ENCODE measurements at places on chromosomes 3 and 15.

DNA sequence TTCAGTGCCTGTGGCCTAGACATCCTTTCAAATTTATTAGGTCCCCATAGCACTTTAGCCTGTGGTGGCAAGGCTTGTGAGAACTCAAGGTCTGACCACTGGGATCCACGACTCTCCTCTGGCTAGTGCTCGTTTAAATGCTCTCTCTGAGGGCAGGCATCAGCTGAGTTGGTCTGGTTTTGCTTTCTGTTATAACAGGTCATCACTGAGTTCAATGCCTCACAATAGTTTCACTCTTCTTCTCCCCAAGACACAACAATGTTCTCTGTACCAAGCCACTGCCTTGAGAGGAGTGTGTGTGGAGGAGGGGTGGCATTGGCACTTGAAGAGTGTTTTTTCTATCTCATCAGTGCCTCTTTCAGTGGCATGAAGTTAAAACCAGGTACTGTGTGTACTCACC, 7.6 kb downstream of the OR5K4 start:
- DNase-seq = no peak

DNA sequence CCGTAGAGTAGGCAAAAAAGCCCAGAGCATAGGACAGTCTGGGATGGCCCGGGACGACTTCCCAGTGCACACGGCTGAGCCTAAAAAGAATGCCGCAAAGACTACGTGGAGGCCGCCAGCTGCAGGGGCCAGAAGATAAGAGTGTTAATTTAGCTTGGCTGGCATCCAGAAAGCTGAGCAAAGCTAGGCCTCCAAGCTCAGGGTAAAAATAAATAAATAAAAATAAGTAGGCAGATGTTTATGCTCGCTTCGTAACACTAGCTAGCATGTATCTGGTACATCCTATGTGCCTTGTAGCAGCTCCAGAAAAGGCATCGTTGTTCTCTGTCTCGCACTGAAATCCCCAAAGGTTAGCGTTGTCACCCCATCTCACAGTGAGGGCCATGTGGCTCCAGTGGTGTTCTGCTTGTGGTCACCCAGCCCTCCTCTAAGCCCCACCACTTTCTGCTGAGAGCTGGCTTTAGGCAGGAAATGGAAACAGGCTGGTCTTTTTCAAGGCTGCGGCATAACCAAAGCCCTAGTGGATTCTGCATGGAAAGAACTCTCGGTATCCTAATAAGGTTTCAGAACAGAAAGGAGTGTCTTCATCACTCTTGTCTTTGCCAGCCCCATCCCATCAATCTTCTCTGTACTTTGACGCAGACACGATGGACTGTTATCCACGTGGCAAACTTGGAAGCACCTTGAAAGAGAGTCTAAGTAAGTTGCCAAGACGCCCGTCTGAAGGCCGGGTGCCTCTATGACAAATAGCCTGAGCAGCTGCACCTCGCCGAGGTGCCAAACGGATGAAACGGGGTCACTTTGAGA, 58.1 kb upstream of the MEF2A start:
- DNase-seq = no peak

DNA sequence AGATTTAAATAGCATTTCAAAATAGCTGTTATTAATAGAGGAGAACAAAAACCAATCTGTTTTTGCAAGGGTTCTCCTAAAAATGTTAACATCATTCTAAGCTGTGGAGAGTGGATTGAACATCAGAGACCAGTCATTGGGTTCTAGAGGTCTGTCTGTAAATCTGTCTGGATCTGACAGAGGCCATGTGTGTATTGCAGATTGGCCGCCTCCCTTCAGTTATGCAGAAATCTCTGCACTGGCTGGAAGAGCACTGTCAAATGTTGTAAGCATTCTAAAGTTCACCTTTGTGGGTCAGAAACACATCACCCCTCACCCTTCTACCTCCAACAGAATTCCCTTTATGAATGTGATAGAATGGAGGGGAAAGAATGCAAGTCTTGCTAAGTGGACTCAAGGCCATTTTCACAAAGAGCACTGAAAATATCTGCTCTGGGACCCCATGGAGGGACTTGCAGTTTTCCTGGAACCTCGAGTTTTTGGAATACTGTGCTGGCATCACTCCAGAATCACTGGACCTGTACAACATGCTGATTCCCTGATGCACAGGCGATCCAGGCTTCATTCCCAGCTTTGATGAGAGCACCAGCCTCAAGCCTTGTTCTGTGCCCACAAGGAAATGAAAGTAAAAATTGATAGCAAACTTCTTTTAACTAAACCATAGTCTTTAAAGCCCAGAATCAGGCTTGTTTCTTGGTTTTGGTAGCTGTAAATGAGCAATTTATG, 8.4 kb downstream of the FAM81A start:
- DNase-seq = no peak

- no peak for DNase-seq
Measured at GRCh38 chr3:195854628-195855294, 43.0 kb upstream of the MUC4 start.

DNA sequence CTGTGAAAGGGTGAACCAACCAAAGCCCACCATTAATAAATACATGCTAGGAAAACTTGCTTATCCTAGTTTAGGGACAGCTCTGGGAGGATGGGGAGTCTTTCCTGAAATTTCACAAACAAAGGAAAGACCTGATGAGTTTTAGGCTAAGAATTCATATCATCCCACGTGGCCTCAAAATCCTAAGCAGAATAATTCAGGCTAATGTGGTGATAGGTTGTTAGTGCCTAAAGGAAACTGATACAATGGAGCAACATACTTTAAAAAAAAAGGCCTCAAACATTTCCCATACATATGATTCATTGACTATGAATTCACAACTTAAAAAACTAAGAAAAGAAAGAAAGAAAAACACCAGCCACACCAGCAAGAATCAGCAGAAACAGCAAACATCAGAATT, 126.9 kb upstream of the CNTN4 start:
- DNase-seq = no peak

DNA sequence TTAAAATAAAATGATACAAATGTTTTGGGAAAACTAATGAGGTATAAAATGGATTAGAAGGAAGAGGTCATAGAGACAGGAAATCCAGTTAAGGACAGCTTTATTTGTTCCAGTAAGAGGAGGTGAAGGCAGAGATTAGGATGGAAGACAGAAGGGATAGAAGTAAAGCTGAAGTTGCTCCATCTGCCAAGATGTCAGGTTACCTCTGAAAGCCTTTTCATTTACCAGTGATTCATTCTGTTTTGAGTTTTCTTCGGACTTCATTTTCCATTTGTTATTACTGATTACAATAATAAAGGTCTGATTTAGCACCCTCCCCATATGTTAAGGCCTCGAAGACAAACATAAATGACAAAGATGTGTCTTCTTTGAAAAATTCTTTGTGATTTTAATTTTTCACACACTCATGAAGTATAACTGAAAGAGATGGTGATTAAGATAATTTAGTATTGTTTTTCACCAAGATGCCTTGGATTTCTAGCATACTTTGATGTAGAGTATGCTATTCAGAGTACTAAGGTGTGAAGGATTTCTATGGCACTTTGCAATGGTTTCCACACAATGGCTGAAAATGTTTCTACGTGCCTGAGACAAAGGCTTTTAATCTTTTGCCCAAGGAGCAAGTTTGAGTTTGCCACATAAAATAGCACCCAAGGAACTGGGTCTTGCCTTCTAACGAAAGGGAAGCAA, 75.4 kb upstream of the PLAAT1 start:
- DNase-seq = no peak

DNA sequence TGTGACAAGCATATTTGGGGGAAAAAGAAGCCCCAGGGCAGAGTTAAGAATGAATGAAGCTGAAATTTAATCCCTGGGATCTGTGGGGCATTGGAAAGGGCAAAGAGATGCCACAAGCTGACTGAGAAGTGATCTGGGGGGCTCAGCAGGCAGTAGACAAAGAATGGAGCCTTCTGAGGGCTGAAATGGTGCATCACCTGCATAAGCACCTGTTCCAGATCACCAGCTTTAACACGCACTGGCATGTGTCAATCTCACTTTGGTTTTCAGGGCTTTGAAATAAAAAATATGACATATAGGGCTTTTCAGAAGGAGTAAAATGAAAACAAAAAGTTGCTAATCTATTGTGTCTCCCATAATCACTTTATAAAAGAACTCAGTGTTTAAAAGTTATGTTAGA, 210.8 kb upstream of the ARHGEF26 start:
- no peak for DNase-seq

GRCh38 chr3:30085486-30085885, 520.9 kb upstream of the TGFBR2 start:
- no peak for DNase-seq

- no peak for DNase-seq
Measured at GRCh38 chr3:136464502-136464901, 214.4 kb downstream of the PCCB start.

GRCh38 chr3:30075514-30075913, 530.9 kb upstream of the TGFBR2 start:
- DNase-seq = no peak

DNA sequence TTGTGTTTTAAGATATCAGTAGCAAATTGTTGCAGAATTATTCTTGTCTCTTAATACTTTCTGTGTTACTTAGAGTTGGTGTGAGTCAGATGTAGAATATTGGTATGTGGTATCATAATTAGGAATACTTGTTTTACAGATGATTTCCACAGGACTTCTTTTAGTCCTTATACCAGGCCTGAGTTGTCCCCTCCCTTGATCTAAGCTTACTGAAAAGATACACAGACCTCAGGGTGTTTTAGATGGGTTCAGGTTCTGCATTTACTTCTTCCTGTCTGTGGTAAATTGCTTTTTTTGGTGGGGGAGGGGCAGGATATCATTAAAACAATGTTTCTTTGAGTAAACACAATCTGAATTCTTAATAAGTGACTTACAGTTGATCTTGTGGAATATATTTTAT, 14.2 kb downstream of the DZIP3 start:
- DNase-seq = no peak

GRCh38 chr3:51338632-51339031, 46.5 kb upstream of the MANF start:
- no peak for DNase-seq

DNA sequence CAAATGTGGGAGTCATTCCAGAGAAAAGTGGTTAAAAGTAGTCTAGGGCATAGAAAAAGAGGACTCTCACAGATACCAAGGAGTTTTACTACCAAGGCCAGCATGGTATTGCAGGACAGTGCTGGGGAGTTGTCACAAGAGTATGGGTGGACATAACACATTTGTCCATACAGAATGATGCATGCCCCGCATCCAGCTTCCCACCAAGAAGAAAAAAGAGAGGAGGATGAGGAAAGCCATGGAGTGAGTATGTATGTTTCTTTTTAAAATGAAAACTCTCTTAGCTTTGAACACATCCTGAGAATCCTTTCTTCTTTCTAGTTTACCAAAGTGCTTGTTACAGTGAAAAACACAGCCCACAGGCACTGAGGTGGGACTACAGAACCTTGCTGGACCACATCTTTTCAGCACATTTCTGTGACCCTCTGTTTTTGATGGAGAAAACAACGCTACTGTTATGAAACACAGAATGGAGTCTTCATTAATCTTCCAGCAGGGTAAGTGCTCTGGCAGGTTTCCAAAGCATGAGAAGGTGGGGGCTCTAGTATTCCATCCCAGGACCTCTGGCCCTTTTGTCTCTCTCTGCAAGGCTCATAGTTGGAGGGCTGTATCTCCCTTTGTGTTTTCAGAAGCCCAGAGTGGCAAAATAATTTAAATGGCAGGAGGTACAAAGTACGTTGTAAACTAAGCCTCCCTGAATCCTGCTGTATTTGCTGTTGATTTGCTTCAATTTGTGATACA, 12.7 kb downstream of the NR2E3 start:
- DNase-seq = no peak
